ENCODE measurements at places on chromosomes 1 and 21.

GRCh38 chr1:164725401-164725800, 166.4 kb downstream of the PBX1 start:
- H3K27me3 ChIP-seq, result no peaks in the 10 kb centered on the region
- no peak for DNase-seq
- H3K27ac ChIP-seq, result no peak overlapping the region
- peaks cover 12% of the 10 kb centered on the region for H3K4me1 ChIP-seq
- H3K36me3 ChIP-seq, result no peaks in the 10 kb centered on the region
- no peak overlapping the region for H3K4me3 ChIP-seq

DNA sequence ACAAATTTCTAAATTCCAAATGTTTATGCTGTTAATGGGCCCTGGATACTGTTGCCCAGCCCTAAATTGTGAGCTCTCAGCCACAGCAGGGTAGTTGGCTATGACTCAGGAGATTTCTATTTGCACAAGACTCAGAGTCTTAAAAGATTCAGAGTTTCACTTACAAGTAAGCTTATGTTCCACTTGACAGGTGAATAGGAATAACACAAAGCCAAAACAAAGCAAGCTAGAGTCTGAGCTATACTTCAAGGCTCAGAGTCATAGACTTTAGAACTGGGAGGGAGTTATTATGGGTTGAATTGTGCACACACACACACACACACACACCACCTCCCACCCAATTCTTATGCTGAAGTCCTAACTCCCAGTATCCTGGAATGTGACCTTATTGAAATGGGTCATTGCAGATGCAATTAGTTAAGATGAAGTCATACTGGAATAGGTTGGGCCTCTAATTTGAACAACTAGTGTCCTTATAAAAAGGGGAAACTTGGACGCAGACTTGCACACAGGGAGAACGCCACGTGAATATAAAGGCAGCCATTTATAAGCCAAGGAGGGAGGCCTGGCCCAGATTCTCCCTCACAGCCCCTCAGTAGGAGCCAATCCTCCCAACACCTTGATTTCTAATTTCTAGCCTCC, 30.2 kb downstream of the PRDX6 start:
- H3K36me3 ChIP-seq, result no peaks in the 10 kb centered on the region
- H3K27ac ChIP-seq, result peak overlapping the region; percentile 84
- peak; percentile 49 for DNase-seq
- H3K4me1 ChIP-seq, result peaks cover 38% of the 10 kb centered on the region

DNA sequence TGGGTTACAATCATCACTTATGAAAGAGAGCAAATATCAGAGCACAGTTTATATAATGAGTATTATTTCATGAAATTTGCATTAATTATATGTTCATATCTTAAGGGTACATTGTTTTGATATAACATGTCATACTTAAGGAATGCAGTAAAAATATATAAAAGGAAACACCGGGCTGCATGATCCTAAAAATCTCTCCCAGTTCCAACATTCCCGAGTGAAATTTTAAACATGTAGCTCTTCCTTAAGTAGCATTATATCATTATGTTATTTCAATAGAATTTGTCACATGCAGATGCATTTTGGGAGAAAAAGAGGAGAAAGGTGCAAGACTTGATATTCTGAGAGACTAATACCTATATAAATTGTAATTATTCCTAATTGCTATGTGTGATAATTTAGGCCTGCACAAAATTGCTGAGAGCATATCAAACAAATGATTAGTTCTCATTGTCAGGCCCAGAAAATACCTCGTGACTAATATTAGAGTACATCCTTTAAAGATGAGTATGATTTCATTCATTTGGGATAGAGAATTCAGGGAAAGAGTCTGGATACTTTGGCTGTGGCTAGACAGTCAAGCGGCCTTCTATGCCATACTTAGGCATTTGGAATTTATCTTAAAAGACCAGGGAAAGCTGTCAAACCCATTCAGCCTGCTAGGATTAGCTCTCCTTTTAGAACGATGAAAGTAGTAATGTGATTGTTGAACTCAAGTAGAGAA, 86.8 kb downstream of the ADGRL2 start:
- H3K27me3 ChIP-seq, result no peaks in the 10 kb centered on the region
- H3K36me3 ChIP-seq, result no peaks in the 10 kb centered on the region
- DNase-seq, result no peak
- H3K4me1 ChIP-seq, result no peaks in the 10 kb centered on the region
- no peak overlapping the region for H3K4me3 ChIP-seq
- H3K27ac ChIP-seq, result no peak overlapping the region

GRCh38 chr1:32507021-32507420, 32.2 kb upstream of the ZBTB8A start:
- no peak overlapping the region for H3K4me3 ChIP-seq
- H3K36me3 ChIP-seq, result no peaks in the 10 kb centered on the region
- no peak overlapping the region for H3K27ac ChIP-seq
- DNase-seq, result no peak

DNA sequence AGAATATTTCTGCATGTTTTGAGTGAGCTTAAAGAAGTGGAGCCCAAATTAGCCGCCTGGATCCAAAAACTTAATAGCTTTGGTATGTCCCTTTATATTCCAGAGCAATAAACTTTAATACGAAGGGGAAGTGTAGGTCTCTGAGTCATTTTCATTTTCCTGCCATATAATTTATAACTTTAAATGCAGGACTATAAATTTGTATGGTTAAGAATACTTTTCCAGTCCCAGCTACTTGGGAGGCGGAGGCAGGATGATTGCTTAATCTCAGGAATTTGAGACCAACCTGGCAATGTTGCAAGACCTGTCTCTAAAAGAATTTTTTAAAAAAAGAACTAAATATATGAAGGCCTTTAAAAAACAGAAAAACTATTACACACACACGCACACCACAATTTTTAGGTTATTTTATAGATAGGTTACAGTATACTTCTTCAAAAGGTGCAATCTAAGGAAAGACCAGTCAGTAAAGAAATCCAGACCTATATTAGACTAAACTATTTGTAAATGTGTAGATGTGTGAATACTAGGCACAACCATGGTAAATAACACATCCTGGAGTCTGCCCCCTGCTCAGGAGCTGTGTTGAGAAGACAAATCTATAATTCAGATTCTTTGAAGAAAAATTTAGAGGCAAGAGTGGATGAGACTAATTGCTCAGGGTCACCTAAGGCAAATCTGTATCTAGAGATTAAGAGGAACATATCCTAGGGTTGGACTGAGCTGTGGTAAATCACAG, 80.3 kb downstream of the TTC3 start:
- H3K27ac ChIP-seq, result no peak overlapping the region
- H3K36me3 ChIP-seq, result peaks cover 8% of the 10 kb centered on the region
- no peaks in the 10 kb centered on the region for H3K27me3 ChIP-seq
- H3K4me1 ChIP-seq, result no peaks in the 10 kb centered on the region
- DNase-seq, result no peak
- no peak overlapping the region for H3K4me3 ChIP-seq

GRCh38 chr1:179996099-179996498, 41.5 kb downstream of the CEP350 start:
- H3K27me3 ChIP-seq, result no peaks in the 10 kb centered on the region
- no peak overlapping the region for H3K4me3 ChIP-seq
- H3K4me1 ChIP-seq, result no peaks in the 10 kb centered on the region
- no peak for DNase-seq
- peaks cover 10% of the 10 kb centered on the region for H3K36me3 ChIP-seq
- no peak overlapping the region for H3K27ac ChIP-seq

GRCh38 chr1:223199094-223199647, 56.1 kb upstream of the TLR5 start:
- H3K27me3 ChIP-seq, result no peaks in the 10 kb centered on the region
- H3K4me1 ChIP-seq, result no peaks in the 10 kb centered on the region

GRCh38 chr1:21383785-21384401, 56.0 kb upstream of the NBPF3 start:
- no peaks in the 10 kb centered on the region for H3K27me3 ChIP-seq
- H3K4me1 ChIP-seq, result peaks cover 14% of the 10 kb centered on the region
- DNase-seq, result no peak
- no peaks in the 10 kb centered on the region for H3K36me3 ChIP-seq

DNA sequence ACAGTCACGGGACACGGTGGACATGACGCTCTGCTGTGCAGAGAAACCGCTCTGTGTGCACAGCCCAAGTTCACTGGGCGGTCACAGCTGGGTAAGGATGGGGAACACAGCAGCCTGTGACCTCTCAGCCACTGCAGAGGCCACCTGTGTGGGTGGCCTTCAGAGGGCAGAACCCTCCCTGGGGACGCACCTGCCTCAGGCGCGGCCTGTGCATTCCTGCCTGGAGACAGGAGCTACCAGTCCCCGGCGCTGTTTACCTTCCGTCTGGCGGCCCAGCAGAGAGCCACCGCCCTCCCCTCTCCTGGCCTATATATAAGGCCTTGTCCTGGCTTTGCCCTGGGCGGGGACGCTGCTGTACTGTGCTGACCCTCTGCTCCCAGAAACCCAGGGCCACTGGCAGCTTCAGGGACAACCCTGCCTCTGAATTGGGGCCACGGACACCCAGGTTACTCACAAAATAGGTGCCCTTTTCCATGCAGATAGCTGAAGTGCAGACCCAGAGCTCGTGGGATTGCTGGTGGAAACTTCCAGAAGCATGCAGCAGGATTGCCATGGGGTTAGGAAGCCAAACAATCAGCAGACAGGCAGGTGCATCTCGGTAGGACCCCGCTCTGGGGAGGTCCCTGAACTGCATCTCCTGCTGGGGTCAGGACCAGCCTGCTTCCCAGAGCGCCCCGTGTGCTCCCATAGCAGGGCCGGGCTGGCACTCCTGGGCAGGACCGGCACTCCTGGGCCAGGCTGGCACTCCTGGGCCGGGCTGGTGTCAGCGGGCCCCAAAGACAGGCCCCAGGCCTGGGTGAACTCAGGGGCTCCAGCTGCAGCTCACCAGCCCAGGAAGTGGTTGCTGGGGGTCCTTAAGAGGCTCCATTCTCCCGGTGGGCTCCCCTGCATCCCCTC, 83.6 kb downstream of the SIK1 start:
- peak overlapping the region; percentile 54 for H3K27ac ChIP-seq
- H3K27me3 ChIP-seq, result no peaks in the 10 kb centered on the region
- no peaks in the 10 kb centered on the region for H3K36me3 ChIP-seq
- DNase-seq, result peak; percentile 94
- no peak overlapping the region for H3K4me3 ChIP-seq

DNA sequence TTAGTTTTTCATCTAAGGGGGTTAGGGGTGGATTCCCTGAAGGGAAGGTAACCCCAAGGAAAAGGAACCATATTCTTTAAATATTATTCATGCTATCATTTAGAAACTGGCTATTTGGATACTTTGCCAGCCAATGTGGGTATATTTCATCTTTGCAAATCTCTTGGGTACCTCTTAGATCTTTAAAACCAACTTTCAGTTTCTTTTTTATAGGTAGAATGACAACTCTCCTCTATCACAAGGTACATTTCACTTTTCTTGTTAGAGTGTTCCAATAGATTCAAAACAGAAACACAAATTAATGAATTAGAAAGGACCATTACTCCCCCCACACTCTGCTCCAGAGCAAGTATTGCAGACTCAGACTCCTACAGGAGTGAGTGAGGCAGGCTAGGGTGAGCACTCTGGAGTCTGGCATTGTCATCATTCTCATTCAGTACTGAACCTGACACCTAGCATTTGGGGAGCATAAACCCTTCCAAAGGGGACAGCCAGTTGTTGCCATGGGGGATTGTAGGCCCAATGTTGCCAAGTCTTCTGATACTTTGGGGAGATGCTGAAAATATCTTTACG, 43.0 kb downstream of the MACO1 start:
- H3K4me1 ChIP-seq, result peaks cover 17% of the 10 kb centered on the region
- H3K27ac ChIP-seq, result no peak overlapping the region
- H3K4me3 ChIP-seq, result no peak overlapping the region
- H3K27me3 ChIP-seq, result no peaks in the 10 kb centered on the region

GRCh38 chr1:177964336-177964735, 5.5 kb downstream of the SEC16B start:
- no peak for DNase-seq
- H3K27me3 ChIP-seq, result no peaks in the 10 kb centered on the region
- no peaks in the 10 kb centered on the region for H3K36me3 ChIP-seq
- H3K27ac ChIP-seq, result no peak overlapping the region
- H3K4me3 ChIP-seq, result no peak overlapping the region
- H3K4me1 ChIP-seq, result no peaks in the 10 kb centered on the region

GRCh38 chr1:18145851-18146618, 38.4 kb downstream of the IGSF21 start:
- peaks cover 87% of the 10 kb centered on the region for H3K27me3 ChIP-seq
- H3K27ac ChIP-seq, result no peak overlapping the region
- H3K36me3 ChIP-seq, result no peaks in the 10 kb centered on the region
- no peak for DNase-seq
- no peaks in the 10 kb centered on the region for H3K4me1 ChIP-seq

DNA sequence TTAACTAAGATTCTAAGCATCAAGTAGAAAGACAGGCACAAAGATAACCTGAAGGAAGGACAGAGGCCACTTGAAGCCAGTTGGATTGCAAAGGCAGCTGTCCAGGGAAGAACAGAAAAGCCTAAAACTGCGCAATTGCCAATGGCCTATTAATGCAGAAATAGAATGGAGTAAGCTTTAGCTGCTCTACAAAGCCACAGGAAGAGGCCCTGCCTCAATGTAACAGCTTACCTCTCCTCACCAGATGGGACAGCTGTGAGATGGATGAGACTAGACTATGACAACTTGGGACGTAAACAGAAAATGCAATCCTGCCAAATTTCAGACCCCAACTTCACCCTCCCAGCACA, 176.5 kb downstream of the EIF4G3 start:
- no peaks in the 10 kb centered on the region for H3K36me3 ChIP-seq
- no peak for DNase-seq
- no peaks in the 10 kb centered on the region for H3K4me1 ChIP-seq
- H3K4me3 ChIP-seq, result no peak overlapping the region
- no peaks in the 10 kb centered on the region for H3K27me3 ChIP-seq

- H3K36me3 ChIP-seq, result peaks cover 64% of the 10 kb centered on the region
- peak overlapping the region; percentile 81 for H3K27ac ChIP-seq
- H3K4me3 ChIP-seq, result peak overlapping the region; percentile 3
- peaks cover 77% of the 10 kb centered on the region for H3K4me1 ChIP-seq
- no peaks in the 10 kb centered on the region for H3K27me3 ChIP-seq
Observed at GRCh38 chr1:93615582-93616150, 66.0 kb downstream of the BCAR3 start.

DNA sequence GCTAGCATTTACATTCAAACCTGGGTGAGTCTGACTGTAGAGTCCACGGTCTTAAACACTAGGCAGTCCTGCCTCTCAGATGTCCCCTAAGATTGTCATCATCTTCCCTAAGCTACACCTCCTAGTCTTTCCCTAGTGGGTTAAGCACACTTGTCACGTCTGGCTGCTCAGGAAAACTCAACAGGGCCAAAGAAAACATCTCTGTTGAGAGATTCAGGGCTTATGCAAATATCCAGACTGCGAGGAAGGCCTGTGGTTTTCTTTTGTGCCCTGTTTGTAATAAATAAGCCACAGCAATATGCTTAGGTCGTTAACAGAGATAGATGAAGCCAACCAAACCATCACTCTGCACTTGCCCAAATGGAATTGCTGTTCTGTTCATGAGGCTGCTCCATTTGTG, 472.6 kb upstream of the DEPDC1 start:
- H3K27ac ChIP-seq, result no peak overlapping the region
- no peak overlapping the region for H3K4me3 ChIP-seq
- H3K27me3 ChIP-seq, result no peaks in the 10 kb centered on the region
- no peak for DNase-seq
- H3K36me3 ChIP-seq, result no peaks in the 10 kb centered on the region
- H3K4me1 ChIP-seq, result no peaks in the 10 kb centered on the region

GRCh38 chr1:112507921-112508277, 866 bp upstream of the WNT2B start:
- peak overlapping the region; percentile 71 for H3K4me3 ChIP-seq
- H3K36me3 ChIP-seq, result no peaks in the 10 kb centered on the region
- H3K27me3 ChIP-seq, result peaks cover 11% of the 10 kb centered on the region

- peak within 1 kb of the TSS; percentile 95 for H3K27ac ChIP-seq
- H3K4me1 ChIP-seq, result peaks cover 29% of the 10 kb centered on the region
- peak; percentile 88 for DNase-seq
- H3K4me3 ChIP-seq, result peak within 1 kb of the TSS; percentile 85
- H3K27me3 ChIP-seq, result no peaks in the 10 kb centered on the region
Observed at GRCh38 chr1:93878889-93879586, at the start of gene DNTTIP2. TSS of gene DNTTIP2 (minus strand) at chr1:93879206. CDS start at chr1:93879148, 58 bp downstream.

- no peak for DNase-seq
- H3K4me1 ChIP-seq, result no peaks in the 10 kb centered on the region
- H3K27me3 ChIP-seq, result no peaks in the 10 kb centered on the region
Observed at GRCh38 chr1:109118089-109118488, 4.2 kb downstream of the ELAPOR1 start.
